Glomerular endothelial cell (primary cell): ENCODE measurements at places on chromosomes 2 and 18. TPM values are rescaled to one million over a fixed set of nuclear protein-coding genes. Genes with fewer than 3 reads are reported as not detected.

GRCh38 chr2:23616630-23617029 is 231.7 kb downstream of the KLHL29 start:
- no peak for DNase-seq

- no peak for DNase-seq
Measured at GRCh38 chr18:76557026-76557575, 62.1 kb upstream of the ZNF516 start.

DNA sequence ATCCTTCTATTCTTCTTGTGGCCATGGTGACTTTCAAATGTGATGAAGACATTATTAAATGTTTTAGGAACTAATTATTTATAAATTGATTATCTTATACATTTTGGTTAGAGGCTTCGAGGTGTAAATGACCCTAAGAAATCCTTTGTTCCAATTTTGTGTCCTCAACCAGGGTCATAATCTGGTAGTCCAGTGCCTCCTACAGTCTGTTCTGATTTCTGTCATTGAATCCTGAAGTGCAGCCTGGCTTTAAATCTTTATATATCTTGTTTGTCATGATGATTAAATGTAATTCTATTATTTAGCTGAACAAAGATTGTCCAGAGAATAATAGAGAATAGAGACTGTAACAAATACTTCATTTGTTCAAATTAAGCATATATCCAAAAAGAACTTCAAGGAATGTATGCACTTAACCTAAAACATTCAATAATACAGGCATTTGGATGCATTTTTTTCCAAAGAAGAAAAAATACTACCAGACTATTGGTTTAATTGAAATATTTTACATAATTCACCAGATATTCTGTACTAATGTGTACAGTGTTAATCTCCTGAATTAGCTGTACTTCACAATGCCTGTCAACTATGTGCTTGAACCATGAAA is 89.8 kb downstream of the PRPF40A start:
- DNase-seq, result peak; percentile 31

NT5C1B gene
- not detected in 2 replicates for total RNA-seq

DNA sequence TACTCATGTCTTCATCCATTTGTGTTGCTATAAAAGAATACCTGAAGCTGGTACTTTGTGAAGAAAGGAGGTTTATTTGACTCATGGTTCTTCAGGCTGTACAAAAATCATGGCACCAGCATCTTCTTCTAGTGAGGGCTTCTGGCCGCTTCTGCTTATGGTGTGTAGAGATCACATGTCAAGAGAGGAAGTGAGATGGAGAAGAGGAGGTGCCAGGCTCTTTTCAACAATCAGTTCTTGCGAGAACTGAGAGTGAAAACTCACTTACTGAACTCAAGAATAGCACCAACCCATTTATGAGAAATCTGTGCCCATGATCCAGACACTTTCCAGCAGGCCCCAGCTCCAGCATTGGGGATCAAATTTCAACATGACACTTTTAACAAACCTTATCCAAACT is 30.0 kb upstream of the BARD1 start:
- no peak for DNase-seq

GRCh38 chr2:238851026-238851425 is 3.1 kb downstream of the TWIST2 start:
- DNase-seq, result no peak

- DNase-seq, result no peak
Measured at GRCh38 chr2:222424729-222425671, 657 bp downstream of the SGPP2 start.

GRCh38 chr2:84846041-84846663 is 34.7 kb downstream of the TRABD2A start:
- DNase-seq, result no peak

DNA sequence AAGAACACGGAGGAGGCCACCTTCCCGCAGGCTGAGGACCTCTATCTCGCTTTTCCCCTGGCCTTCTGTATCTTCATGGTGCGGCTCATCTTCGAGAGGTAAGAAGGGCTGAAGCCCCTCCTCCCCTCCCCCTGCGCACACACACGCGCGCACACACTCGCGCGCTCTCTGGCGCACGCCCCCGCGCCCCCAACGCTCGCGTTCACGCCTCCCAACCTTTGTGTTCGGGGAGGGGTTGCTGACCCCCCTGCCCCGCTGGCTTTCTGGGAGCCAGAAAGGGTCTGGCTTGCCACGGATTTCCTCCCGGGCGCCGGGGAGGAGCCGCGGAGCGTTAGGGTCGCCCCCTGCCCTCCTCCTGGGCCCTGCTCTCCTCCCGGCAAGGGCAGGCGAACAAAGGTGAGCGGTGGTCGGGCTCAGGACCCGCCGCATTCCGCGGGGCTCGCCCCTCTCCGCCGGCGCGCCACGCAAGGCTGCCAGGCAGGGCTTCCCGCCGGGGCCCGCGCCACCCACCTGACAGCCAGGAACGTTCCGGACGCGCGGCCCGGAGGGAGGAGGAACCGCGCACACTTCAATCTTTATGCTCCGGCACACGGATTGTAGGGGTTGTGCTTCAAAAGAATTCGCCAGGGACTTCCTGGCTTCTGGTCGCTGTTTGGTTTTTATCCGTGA is 583 bp downstream of the CERS6 start:
- no peak for DNase-seq

GRCh38 chr18:12803069-12803936 is 80.7 kb downstream of the PTPN2 start:
- DNase-seq, result no peak

DNA sequence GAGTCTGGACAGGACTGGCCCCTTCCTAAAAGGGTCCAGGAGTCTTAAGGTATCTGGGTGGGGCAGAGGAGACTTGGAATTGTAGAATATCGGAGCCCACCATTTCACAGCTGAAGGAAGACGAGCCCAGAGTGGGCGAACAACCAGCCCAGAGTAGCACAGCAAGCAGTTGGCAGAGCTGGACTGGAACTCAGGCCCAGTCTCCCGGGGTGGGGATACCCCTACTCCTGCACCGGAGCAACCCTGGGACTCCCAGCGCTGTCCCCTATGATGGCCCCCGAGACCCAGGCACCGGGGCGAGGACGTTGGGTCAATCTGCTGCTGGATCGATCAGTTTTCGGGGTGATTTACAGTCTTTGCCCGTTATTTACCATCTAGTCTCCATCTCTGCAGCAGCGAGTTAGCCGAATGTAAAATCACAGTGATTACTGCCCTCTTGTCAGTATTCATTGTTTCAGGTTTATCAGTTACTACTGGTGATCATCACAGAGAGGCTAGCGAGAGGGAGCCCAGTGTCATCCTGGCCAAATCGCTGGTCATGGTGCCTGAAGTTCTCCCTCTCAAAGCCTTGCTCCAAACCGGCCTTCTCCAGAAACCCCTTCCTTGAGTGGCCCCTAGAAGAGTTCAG is 75.3 kb downstream of the SMAD7 start:
- DNase-seq, result no peak

GRCh38 chr2:3389193-3389592 is 9.7 kb downstream of the TRAPPC12 start:
- no peak for DNase-seq

DNA sequence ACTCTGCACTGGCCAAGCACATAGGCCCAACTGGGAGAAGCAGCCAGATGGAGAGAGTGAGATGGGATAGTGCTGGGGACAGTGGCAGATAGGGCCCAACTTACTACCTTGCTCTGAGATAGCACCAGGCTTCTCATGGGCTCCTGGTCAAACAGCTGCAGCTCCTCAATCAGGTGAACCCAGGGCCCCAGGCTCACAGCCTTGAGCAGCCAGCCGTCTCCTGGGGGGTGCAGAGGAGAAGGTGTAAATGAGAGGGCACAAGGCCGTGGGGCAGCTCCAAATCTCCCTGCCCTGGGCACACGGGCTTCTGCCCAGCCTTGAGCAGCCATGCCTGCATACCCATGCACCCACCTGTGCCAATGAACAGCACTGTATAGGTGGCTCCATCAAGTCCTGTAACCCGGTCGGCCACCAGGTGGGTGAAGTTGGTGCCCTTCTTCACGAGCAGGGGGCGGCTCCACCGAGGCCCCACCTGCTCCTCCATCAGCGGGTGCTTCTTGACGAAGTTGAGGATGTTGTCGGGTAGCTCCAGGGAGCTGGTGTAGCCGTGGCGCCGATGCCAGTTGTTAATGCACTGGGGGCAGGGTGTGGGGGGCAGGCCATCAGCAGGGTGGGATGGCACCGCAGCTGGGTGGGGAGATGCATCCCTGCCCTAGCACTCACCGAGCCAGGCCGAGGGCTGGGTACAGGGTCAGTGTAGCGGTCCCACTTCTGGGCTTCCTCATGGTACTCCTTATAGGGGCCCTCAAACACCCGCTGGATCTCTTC is 5.9 kb upstream of the ANKRD39 start:
- no peak for DNase-seq

DNA sequence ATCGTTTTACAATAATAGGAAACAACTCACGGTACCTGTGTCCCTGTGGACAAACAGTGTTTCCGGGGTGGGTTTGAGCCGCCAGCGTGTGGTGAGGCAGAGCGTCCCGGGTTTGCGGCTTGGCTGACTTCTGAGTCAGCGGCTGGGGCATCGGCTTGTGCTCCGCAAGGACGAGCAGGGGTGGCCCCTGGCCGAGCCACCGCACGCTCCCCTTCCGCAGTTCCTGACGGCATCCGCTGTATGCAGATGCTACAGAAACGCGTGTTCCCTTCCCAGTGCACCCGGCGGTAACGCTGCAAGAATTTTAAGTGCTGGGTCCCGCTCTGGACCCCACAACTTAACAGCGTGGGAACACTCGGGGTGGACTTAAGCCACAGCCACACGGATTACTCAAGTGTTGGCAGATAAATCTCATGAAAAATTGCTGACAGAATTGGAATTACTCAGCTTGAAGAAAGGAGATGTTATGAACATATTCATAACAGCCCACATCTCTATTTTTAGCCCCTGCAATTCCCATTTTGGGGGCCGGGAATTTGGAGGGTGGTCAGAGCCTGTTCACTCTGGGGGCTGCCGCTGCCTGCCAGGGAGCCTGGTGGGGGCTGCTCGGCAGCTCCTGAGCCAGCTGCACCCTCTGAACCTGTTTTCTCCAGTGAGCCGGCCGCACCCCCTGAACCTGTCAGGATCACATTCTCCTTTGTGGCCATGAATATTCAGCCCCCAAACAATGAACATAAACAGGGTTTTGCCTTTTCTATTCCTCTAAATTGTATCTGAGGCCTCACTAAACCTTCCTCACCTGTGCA is 12.6 kb upstream of the KCNG2 start:
- DNase-seq, result no peak

GRCh38 chr2:45119038-45119437 is 109.8 kb upstream of the SIX2 start:
- no peak for DNase-seq

DNA sequence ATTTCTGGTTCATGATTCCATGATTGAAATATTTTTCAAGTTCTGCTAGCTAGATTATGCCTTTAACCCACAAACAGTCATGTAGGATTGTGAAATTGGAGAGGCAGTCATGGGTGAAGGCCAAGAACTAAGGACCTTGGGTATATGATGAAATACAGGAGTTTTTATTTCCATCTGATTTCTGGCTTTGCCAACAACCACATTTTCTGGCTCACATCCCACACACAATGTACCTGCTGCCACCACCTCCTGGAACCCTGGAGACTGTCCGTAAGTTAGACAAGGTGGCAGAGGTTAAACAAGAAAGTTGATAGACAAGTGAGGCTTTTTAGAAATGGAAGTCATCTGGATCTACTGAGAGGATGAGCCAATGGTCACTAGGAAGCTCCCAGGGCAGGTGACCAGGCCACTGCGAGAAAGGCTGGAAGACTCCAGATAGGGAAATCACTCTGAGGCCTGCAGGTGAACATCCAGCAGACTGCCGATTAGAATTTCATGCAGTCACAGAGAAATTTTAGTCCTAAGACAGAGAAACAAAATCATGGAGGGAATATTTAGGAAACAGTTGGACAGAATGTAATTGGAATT is 402.0 kb downstream of the ALK start:
- DNase-seq, result no peak

- DNase-seq, result peak; percentile 79
Measured at GRCh38 chr2:105179469-105180372, 61.8 kb upstream of the GPR45 start.

DNA sequence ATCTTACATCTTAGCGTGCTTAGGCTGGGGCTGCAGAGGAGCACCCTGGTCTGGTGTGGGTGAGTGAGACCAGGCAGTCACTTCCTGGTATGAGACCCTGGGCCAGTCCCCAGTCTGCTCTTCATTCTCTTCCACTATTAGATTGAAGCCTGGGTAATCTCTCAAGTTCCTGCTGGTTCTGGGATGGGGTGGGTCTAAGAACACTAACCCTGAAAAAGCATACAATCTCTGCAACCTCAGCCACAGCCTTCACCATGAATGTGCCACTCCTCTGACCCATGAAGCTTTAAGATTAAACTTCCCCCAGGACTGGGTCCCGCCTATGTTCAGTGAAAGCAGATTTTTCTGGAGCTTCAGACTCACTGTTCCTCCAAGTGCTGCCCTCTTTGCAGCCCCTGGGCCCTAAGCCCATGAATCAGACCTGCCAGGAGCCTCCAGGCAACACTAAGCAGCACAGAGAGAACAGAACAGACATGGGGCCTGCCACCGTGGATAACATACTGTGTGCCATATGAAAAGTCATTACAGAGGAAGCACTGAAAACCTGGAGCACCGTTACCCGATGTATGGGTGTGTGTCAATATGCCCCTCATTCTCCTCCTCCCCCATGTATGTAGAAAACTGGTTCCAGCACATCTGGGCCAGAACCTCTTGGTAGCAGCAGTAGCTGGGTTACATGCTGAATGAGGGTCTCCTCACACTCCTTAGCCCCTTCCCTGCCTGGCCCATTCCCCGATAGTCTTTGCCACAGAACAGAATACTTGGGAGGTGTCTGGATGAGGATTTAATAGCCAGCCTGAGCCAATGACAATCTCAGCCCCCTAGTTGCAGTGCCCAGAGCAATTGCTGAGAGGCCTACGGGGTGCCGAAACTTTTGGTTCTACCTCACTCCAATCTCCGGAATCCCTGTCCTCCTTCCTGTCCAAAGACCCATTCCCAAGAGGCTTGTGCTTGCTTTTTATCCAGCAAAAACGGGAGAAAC is 2.7 kb upstream of the SIX2 start:
- no peak for DNase-seq

DNA sequence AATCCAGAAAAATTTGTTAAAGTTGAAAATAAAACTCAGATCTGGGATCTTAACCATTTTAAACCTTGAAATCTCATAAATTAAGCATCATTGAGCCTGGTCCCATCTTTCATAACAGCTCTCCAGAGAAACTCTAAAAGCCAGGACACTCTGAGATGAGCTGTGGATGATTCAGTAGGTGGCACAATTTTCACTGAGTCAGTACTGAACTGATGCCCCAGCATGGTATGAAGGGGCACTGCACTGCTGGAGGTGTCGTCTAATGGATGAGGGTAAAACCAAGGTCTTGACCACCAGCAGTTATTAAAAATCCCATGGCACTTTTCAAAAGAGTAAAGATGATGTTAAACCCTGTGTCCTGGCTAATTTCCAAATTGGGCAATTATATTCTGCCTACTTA is 170.6 kb downstream of the FIGN start:
- DNase-seq, result no peak

GRCh38 chr2:137348301-137348700 is 583.0 kb downstream of the THSD7B start:
- no peak for DNase-seq

DNA sequence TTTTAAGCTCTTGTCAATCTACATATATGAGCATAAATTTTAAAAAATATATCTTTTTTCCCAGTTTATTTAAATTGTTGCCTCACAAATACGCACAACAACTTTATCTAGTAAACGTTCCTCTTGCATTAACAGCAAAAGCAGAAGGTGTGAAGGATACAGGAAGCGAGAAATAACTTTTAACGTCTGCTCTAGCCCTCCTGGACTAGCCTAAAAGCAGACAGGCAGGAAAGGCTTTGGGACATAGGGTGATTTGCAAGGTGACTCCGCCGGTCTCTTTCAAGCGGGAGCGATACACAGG is 434 bp upstream of the DUSP19 start:
- no peak for DNase-seq

ZNF396 gene
- 0.23 and 0.53 TPM in 2 replicates for total RNA-seq

RAPGEF4 gene
- 4.5 and 5.1 TPM in 2 replicates for total RNA-seq
